Hematopoietic multipotent progenitor cell treated with erythropoietin and hydrocortisone succinate and interleukin-3 and kit ligand, for 4 days (in vitro differentiated cells): ENCODE measurements at places on chromosomes 4 and X.
A peak's percentile ranks its signal among the peaks of the same experiment; 100 is the strongest.

GRCh38 chr4:81146466-81146865, 68.6 kb downstream of the PRKG2 start:
- DNase-seq, result no peak

GRCh38 chr4:121877041-121877773, 6.9 kb upstream of the BBS7 start:
- DNase-seq, result no peak

GRCh38 chr4:69470561-69470960, 25.1 kb downstream of the UGT2B4 start:
- DNase-seq, result peak; percentile 3

- no peak for DNase-seq
Observed at GRCh38 chr4:8705161-8706145, 112.9 kb downstream of the CPZ start.

- no peak for DNase-seq
Observed at GRCh38 chrX:150199181-150199580, 163.9 kb upstream of the MAMLD1 start.

DNA sequence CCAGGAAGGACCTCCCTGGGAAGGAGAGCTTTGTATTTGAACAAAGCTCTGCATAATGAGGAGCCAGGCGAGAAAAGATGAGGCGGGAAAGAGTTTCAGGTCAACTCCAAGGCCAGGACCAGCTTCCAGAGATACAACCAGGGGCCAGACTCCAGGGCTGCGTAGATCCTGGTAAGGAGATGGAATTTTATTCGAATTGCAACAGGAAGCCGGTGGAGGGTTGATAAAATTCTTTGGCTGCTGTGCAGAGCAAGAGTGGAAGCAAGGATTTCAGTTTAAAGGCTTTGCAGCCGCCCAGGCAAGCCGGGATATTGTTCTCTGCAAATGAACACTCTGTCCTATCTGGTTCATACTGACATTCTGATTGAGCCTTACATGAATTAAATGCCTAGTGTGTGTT, 40.2 kb upstream of the CBR4 start:
- no peak for DNase-seq

DNA sequence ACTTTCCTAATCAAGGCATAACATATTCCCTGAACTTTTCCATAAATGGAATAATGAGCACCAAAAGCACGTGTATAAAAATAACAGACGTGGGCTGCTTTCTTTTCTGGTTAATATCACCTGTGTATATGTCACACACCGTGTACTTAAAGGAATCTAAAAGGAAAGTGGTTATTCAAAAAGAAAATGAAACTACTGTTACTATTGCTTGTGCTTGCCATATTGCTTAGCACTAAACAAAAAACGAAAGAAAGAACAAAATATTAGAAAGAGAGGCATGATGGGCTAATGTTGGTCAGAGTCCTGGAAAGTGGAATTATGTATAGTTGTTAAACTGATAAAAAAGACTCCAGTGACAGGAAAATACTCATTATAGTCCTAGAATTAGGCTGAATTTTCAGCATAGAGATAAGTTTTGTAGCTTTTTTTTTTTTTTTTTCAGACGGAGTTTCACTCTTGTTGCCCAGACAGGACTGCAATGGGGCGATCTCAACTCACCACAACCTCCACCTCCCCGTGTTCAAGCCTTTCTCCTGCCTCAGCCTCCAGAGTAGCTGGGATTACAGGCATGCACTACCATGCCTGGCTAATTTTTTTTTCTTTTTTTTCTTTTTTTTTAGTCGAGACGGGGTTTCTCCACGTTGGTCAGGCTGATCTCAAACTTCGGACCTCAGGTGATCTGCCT, 123.2 kb downstream of the PABPC4L start:
- DNase-seq, result no peak

- DNase-seq, result no peak
Observed at GRCh38 chrX:97211070-97211469, 327.4 kb downstream of the RPA4 start.

GRCh38 chrX:122703762-122704161, 480.3 kb upstream of the GRIA3 start:
- DNase-seq, result no peak

- no peak for DNase-seq
Observed at GRCh38 chr4:26993539-26993938, 132.9 kb downstream of the STIM2 start.
